ENCODE measurements at places on chromosomes 11 and 22.

GRCh38 chr11:100837311-100837710 is 150.2 kb downstream of the ARHGAP42 start:
- DNase-seq: no peak

DNA sequence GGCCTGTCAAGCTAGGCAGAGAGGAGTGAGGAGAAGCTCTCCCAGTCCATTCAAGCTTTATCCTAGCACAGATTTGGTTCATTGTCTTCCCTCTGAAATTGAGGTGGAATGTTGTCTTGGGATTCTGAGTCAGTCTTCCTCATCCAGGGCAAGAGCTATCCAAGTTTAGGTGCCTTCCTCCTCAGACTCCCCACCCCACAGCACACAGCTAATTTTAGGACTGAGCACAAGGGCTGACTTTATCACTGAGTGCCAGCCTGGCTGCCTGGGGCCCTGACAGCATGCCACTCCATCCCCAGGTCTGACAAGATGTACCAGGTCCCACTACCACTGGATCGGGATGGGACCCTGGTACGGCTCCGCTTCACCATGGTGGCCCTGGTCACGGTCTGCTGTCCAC is 2.6 kb downstream of the PGAP2 start:
- no peak for DNase-seq

GRCh38 chr11:106092446-106092845 is 15.0 kb downstream of the AASDHPPT start:
- no peak for DNase-seq

GRCh38 chr22:47259990-47260389 is 497.5 kb downstream of the TBC1D22A start:
- DNase-seq: no peak

DNA sequence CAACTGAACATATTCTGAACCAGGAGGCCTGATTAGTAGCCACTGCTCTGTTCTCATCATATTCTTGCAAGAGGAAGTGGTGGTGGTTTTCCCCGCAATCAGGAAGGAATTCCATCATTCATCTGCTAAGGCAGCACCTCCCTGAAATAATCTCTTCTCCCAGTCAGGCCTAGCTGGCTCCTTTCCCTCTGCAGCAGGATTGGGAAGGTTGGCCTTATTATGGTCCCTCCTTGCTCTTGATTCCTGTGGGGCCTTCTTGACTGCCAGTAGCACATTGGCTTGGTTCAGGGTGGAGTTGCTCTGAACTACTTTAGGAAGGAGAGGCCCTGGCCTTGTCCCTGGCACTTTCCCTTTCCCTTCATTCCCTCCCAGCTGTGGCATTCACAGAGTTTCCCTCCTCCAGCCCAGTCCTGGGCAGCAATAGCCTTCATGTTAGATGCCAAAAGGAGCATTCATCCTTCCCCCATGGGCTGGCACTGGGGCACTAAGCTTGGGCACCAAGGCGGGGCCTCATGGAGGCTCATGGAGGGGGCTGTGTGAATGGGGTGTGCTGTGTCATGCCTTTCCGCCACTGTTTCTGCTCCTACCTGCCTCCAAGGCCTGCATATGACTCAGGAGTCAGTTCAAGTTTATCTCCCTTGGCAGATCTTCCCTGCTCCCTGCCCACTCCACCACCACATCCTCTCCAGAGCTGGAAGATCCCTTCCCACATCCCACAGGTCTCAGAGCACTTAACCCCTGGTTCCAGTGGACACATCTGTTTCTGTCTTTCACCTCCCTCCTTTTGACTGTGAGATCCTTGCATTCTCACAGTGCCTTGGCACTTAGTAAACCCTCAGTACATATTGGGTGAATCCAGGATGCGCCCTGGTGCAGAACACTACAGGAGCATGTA is 27.6 kb upstream of the CD44 start:
- no peak for DNase-seq

DNA sequence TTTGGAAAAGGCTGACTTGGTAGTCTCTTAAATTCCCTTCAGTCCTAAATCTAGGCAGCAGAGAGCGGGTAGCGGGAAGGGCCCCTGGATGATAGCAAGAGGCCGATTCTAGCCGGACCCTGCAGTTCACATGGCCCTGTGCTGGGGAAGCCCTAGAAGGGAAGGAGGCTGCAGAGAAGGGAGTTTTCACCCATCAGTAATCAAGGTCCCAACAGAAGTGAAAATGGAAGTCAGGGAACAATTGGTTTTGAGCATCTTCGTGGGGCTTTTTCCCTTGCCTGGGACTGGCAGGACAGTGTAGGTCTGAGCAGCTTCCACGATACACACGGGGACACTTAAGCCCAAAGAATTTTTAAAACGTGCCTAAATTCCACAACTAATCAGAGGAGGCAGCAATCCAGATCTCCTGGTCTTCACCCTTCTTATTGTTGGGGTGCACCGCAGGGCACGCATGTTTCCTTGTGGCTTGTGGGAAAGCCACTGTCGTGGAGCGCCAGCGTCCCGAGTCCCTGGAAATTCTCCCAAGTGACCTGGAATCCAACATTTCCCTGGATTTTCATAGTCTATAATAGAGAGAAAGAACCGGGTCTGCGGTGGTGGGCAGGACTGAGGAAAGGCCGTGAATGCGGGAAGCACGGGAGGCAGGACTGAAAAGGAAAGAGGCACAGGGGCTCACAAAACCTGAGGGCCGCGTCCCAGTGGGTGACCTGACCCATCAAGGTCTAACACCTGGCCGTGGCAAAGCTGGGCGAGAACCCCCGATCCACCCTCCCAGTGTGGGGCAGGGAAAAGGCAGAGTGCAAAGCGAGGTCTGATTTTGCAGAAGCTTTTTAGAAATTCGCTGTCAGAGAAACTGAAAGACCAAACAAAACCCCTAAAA is 846 bp upstream of the OAF start:
- DNase-seq: no peak

- no peak for DNase-seq
These were observed 279.9 kb downstream of the KIRREL3 start for GRCh38 chr11:126720539-126721235.
